ENCODE measurements at places on chromosomes 16 and 17.
A peak's percentile ranks its signal among the peaks of the same experiment; 100 is the strongest.

DNA sequence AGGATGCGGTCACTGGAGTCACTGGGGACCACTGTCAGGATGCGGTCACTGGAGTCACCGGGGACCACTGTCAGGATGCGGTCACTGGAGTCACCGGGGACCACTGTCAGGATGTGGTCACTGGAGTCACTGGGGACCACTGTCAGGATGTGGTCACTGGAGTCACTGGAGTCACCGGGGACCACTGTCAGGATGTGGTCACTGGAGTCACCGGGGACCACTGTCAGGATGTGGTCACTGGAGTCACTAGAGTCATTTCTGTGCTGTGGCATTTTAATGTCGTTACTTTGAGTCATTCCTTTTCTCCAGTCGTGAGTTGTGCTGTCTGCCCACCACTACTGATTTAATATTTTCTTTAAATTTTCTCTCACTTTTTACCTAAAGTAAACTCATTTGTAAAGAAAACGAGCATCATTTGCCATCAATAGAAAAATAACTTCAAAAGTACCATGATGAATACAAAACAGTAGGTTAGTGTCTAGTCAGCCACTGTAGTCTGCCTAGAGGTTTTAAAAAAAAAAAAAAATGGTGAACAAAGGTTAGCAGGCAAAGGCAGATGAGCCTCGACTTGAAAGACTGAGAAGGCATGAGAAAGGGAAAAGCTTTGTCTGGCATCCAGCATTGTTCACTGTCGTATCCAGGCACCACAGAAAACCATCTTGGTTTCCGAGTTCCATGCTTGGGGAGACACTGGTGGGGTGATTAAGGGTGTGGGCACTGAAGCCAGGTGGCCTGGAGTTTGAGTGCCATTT, 346.6 kb downstream of the SNX29 start:
- DNase-seq, result peak; percentile 46

DNA sequence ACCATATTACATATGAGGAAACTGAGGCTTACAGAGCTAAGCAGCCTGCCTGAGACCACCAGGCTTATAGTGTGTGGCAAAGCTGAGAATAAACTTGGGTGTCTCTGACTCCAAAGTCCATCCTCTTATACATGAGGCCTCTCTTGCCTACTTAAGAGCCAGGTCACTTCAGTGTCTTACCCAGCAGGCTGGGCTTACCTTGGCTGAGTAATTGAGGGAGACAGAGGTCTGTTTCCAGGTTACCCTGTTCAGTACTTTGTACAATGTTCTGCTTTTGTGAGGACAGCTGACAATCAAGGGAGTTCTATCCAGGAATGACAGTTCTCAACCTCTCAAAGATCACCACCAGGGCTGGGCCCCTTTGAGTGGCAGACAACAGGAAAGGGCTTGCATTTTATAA, 14.4 kb downstream of the NDUFAB1 start:
- DNase-seq, result no peak

GRCh38 chr17:9199571-9200551, 178.6 kb downstream of the NTN1 start:
- DNase-seq, result no peak

DNA sequence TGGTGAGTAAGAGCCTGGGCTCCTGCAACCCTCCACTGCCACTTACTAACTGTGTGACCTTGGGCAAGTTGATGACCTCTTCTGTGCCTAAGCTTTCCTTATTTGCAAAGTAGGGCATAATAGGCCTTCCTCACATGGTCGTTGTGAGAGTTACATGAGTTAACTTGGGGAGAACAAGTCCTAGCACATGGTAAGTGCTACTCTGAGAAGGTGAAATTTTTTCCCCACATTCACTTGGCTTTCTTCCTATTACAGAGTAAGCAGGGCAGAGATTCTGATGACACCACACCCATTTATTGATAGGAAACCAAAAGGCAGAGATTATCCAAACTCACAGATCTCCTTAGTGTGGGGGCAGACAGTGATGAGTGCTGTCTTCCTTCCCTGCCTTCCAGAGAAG, 1.6 kb downstream of the KCNH4 start:
- no peak for DNase-seq

DNA sequence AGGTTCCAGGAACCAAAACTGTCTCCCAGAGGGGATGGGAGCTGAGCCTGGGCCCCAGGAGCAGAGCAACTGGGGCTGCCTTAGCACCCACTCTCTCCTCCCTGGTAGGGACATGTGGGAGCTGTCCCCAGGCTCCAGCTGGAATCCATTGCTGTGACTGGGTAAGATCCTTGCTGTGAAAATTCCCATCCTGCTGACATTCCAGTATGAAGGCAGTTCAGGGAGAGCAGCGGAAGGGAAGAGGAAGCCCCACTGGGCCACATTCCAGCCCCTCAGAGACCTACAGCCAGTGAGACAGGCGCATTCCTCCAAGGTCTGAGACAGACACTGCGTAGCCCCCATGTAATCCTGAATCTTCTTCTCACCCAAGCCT, 24.2 kb downstream of the MYO18A start:
- no peak for DNase-seq

DNA sequence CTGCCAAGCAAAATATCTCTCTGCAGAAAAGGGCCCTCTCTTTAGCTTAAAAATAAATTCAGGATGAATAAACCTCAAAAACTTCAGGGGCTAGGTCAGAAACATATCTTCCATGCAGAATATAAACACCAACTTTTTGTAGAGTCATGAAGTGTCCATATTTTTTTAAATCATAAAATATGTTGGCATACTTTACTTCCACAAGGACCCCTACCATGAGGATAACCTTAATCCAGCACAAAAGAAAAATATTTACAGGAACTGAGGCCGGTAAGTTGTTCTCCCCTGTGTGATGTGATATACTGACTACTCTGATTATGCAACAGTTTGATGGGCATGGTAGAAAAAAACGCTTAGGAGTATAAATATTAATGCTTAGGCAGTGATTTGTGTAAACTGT, 264.8 kb upstream of the CDH11 start:
- no peak for DNase-seq

- no peak for DNase-seq
These were observed 817.9 kb upstream of the SOX9 start for GRCh38 chr17:71302721-71303549.

- DNase-seq, result no peak
These were observed 185.9 kb downstream of the SEC14L1 start for GRCh38 chr17:77326636-77327035.

GRCh38 chr16:12087901-12088421, 111.4 kb downstream of the SNX29 start:
- no peak for DNase-seq

GRCh38 chr16:85361441-85362118, 249.3 kb upstream of the CIBAR2 start:
- DNase-seq, result no peak

DNA sequence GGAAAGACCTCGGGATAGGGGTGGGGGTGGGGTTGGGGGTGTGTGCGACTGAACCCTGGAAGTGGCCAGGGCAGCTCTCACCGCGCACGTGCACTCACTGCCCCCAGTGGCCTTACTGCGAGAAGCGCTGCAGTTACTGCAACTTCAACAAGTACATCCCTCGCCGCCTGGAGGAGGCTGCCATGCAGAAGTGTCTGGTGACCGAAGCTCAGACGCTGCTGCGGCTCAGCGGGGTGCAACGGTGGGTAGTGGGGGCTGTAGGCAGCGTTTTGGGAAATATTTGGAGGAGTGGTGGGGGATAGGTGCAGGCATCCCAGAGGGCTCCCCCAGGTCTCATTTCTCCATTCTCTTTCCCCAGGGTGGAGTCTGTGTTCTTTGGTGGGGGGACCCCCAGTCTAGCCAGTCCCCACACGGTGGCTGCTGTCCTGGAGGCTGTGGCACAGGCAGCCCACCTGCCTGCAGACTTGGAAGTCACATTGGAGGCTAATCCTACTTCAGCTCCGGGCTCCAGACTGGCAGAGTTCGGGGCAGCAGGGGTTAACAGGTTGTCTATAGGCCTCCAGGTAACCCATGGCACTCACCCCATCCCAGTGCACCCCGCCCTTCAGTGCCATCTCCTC, 972 bp downstream of the RSAD1 start:
- peak; percentile 73 for DNase-seq

DNA sequence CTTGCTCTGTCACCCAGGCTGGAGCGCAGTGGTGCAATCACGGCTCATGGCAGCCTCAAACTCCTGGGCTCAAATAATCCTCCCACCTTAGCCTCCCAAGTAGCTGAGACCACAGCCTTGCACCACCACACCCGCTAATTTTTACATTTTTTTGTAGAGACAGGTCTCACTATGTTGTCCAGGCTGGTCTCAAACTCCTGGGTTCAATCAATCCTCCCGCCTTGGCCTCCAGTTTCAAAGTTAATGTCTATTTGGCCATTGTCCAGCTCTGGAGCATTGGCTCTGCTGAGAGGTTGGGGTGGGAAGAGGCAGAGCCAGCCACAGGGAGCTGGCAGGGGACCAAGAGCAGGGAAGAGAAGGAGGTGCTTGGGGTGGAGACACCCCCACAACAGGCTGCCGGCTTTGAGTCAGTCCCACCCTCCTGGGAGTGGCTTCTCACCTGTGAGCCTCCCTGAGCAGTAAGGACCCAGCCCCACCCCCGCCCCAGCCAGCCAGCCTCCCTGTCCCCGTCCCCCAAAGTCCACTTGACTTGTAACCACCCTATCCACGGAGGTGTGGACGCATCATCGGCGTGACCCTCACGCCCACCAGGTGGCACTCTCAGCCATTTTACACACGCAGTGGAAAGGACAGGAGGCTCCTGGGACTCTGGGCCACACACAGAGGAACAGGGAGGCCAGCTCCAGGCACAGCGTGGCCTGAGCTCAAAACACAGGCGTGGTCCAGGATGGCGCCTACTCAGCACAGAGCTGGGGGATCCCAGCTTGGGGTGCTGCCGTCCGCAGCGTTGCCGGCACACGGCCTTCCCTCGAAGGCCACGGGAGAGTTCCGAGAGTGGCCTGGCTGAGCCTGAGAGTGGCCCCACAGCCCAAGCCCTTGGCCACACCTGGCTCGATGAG, 22.8 kb upstream of the PVALEF start:
- DNase-seq, result peak; percentile 65

GRCh38 chr17:47907932-47908562, 12.0 kb downstream of the SP2 start:
- DNase-seq, result no peak

- no peak for DNase-seq
These were observed 244.1 kb upstream of the MON1B start for GRCh38 chr16:76946879-76947278.

- DNase-seq, result peak; percentile 61
These were observed 2.2 kb downstream of the CYTH1 start for GRCh38 chr17:78779850-78780249.

DNA sequence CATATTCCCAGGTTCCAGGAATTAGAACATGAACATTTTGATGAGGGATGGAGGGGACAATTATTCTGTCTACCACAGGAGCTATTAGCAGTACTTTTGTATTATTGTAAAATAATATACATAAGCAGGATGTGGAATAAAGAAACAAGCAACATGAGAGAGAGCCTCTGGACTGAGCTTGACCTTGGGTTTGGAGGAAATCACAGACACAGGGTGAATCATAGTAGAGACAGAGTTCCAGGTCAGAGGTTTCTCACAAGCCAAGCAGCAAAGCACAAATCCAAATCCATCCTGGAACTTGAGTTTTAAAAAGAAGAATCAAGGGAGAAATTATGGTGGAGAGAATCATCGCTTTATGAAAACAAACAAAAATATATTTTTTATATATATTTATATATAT, 5.1 kb downstream of the KRT31 start:
- no peak for DNase-seq

GRCh38 chr17:51951741-51952140, 206.8 kb downstream of the CA10 start:
- DNase-seq, result no peak

GRCh38 chr16:84016477-84016876, 26.1 kb downstream of the SLC38A8 start:
- no peak for DNase-seq

GRCh38 chr17:3475812-3476610, at the start of gene ASPA:
ASPA (plus strand) TSS chr17:3475997; CDS start chr17:3476160, 163 bp downstream.
- no peak for DNase-seq

DNA sequence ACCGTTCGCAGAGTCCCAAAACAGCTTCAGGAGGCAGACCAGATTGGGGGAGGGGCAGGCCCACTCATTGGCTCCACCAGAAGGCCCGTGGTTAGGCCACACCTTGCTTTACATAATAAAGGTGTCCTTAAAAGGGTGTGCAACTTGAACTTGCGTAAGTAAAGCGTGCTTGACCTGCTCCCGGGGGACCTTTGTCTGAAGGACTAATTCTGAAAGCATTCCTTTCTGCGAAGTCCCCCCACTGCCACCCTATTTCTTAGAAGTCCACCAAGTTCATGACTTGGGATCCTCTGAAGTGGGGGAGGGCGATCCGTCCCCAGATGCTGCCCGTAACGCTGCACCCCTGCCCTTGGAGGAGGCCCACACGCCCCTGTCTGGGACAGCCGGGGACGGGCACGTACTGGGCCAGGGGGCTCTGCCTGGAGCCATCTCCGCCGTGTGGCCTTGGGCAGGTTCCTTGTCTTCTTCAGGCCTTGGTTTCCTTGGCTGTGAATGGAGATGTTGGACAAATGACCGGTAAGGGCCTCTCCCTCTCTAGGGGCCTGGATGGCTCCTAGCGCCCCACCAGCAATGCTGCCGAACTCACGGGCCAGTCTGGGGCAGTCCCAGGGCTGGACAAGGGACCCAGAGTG, 823 bp upstream of the ZNF469 start:
- no peak for DNase-seq

DNA sequence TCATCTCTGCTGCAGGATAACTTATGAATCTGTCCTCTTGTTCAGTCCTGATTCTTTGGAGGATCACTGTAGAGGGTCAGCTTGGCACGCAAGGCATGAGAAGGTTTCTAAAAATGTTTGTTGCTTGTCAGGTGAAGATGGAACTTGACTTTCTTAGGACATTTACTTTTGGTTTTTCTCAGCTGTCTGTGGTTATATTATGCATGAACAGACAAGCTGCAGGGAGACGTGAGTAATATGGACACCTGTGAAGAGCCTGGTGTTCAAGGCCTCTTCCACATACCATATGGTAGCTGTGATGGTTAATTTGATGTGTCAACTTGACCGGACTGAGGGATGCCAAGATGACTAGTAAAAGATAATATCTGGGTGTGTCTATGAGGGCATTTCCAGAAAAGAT, 270.2 kb upstream of the CPHXL start:
- no peak for DNase-seq

- DNase-seq, result no peak
These were observed 13.4 kb downstream of the SLC25A10 start for GRCh38 chr17:81725439-81725838.

- no peak for DNase-seq
These were observed 89.5 kb upstream of the METRNL start for GRCh38 chr17:82989881-82990280.
